ENCODE measurements at places on chromosomes 1 and 21.

GRCh38 chr21:33071770-33072306, 1.9 kb downstream of the OLIG1 start:
- no peak for DNase-seq

DNA sequence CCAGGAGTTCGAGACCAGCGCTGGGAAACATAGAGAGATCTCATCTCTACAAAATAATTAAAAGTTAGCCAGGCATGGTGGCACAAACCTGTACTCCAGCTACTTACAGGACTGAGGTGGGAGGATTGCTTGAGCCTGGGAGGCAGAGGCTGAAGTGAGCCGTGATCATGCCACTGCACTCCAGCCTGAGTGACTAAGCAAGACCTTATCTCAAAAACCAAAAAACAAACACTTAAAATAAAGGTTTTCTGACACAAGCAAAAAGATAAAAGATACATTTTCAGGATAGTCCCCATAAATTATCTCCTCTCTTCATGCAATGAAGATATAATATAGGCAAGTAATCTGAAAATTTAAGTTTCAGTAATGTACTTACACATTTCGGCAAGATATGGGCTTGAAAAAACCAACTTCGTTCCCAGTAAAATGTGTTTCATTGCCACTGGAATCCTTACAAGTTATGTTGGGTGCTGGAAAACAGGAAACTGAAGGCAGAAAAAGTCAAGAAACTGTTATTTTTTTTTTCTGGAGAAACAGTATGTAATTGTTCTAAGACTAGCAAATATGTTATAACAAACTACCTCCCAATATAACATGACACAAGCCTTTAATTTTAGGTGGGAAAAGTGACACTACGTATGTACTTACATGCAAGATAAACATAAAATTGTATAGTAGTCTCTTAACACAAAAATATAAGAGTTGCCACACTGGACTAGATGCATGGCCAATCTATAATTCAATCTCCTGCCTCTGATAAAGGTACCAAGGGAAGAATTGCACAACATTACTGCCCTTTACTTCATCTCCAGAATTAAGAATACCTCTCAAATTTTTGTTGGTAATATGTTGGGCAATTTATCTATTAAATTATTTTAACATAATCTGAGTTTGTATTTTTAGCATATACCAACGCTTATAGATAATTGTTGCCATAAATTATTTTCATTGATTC, 15.7 kb downstream of the TM2D1 start:
- DNase-seq = no peak

GRCh38 chr21:45533846-45534635, 8.2 kb downstream of the SLC19A1 start:
- no peak for DNase-seq

- no peak for DNase-seq
Observed at GRCh38 chr1:112070677-112071076, 81.2 kb upstream of the KCND3 start.

GRCh38 chr1:27136236-27136551, 18.7 kb downstream of the SLC9A1 start:
- DNase-seq = no peak

DNA sequence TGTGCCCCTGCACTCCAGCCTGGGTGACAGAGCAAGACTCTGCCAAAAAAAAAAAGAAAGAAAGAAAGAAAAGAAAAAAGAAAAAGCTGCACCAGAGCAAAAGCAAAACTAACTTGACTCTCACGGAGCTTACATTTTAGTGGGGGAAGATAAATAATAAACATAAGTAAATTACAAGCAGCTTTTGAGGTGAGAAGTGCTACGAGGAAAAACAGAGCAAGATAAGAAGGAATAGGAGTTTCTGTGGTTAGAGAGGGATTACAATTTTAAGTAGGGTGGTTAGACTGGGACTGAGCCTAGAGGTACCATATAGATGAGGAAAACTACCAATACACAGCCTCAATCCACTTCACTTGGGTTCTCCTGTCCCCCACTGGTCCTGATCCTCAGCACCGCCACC, 43.9 kb downstream of the TGFBR3 start:
- no peak for DNase-seq

- DNase-seq = no peak
Observed at GRCh38 chr1:43779805-43780403, 72.6 kb downstream of the ST3GAL3 start.

- DNase-seq = no peak
Observed at GRCh38 chr21:36544545-36544944, 64.6 kb upstream of the CLDN14 start.

All from CD4-positive, alpha-beta T cell treated with Interleukin-6 for 4 hours (primary cell).